ENCODE measurements at places on chromosomes 7 and 10.

DNA sequence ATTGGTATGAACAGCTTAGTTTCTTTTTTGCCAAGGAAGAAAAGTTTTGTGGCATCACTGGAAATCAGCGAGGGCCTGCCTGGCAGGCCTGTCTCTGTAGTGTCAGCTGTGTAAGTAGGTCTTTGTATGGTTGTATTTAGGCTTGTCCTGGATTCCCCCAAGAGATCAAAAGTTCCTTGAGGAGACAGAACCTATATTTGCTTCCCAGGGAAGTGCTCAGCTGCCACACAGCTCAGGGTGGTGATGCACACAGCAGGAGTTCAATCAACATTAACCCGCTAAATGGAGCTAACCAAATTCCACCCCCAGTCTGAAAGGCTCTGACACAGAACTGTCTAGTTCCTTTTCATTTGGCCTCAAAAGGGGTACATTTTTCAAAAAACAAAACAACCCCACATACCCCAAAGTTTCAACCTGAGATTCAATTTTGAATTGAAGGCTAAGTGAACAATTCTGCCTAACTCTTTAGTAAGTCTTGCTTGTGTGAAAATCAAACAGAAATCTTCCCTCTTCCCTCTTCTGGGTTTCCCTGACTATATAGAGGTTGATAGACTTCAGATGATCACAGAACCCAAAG lies 124.4 kb downstream of the CLEC2L start:
- no peak for DNase-seq

- peak; percentile 82 for DNase-seq
Measured at GRCh38 chr7:134891262-134891695, 95.0 kb upstream of the AGBL3 start.

DNA sequence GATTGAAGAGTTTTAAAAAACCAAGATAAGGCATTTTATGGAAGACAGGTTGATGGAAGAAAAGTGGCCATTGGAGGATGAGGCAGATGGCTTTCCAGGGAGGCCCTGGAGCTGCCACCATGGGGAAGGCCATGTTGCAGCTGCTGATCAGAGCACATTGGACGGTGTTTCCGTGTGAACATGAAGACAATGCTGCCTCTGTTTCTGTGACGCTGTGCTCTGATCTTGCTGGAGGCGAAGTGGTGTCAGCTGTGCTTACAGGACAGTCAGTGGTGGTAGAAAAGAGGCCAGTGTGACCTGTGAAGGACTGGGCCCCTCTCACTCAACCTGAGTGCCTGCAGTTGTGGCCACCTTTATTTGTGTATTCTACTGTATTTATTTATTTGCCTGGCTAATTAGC lies 132.9 kb downstream of the FAM204A start:
- DNase-seq = no peak

GRCh38 chr7:141704741-141705140 lies 2.8 kb upstream of the DENND11 start:
- DNase-seq = no peak

DNA sequence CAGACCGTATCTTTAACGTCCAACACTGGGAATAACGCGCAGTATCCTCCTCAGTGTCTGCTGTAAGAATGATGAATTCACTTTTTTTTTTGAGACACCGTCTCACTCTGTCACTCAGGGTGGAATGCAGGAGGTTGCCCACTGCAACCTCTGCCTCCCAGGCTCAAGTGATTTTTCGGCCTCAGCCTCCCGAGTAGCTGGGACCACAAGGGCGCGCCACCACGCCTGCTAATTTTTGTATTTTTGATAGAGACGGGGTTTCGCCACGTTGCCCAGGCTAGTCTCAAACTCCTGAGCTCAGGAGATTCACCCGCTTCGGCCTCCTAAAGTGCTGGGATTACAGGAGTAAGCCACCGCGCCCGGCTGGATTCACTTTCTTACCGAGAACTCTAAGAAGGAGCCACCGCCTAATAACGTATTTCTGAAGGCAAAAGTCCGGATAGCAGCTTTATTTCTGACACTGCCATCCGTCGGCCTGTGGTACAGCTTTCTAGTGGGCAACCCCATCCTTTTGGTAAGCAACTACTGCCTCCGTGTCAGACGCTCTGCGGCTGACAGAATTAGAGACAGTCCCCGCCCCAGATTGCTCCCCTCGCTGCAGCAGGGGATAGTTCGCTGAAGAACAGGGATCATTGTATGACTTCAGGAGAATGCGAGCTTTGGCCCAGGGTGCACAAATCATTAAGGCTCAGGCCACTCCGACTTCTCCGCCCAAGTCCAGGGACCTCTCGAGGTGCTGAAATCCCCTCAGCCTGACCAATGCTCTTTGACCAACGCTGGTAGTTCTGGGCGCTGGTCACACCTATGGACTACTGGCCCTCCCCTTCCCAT lies 662 bp downstream of the POLR3A start:
- DNase-seq = peak; percentile 20

DNA sequence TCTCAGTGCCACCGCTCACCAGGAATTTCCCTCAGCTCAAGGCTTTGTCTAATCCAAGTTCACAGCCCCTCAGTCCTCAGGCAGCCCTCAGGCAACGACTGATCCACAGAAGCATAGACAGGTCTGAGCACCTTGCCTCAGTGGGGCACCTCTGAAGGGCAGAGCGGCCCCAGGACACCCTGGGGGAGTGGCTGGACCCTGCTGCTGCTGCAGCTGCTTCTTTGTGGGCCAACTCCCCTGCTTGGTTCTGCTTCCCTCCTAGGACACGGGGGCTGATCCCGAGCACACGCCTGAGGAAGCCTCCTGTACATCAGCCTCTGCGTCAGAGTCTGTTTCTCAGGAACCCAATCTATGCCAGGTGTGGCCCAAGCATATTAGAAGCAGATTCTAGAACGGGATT lies 16.2 kb downstream of the CUZD1 start:
- no peak for DNase-seq

- no peak for DNase-seq
Measured at GRCh38 chr10:83165265-83165664, 974.0 kb upstream of the GHITM start.

GRCh38 chr7:105210721-105211205 lies 178.0 kb downstream of the SRPK2 start:
- no peak for DNase-seq

- DNase-seq = no peak
Measured at GRCh38 chr10:84925495-84925894, 597.1 kb downstream of the CCSER2 start.

DNA sequence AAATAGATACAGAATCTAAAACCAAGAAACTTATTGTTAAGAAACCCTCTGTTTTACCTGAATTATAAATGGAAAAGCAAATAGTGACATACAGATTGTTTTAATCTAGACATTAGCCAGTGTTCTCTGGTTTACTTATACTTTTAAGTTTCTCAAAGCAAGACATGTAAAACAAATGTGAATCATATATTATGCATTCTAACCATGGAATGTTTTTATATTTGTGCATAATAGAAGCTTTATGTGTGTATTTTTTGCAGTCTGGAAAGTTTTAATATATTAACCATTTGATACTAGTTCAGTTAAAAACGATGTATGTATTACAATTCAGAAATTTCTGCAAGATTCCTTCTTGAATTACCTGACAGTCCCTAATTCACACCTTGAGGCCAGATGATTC lies 150.6 kb upstream of the TMEM72 start:
- no peak for DNase-seq

DNA sequence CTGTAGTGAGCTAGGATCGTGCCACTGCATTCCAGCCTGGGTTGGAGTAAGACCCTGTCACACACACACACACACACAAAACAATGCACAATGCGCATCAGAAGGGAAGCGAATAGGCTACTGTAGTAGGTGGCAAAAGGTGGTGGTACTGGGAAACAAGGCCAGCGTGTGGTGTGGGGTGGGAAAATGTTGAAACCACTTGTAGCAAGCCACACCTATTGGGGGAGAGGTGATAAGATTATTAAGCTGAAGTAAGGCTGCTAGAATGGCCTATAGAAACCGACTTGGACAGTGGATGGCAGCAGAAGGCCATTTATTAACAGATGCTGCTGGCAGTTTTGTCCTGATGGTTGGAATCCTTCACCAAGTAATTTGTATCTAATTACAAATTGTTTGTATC lies 7.2 kb upstream of the CHCHD1 start:
- DNase-seq = no peak

DNA sequence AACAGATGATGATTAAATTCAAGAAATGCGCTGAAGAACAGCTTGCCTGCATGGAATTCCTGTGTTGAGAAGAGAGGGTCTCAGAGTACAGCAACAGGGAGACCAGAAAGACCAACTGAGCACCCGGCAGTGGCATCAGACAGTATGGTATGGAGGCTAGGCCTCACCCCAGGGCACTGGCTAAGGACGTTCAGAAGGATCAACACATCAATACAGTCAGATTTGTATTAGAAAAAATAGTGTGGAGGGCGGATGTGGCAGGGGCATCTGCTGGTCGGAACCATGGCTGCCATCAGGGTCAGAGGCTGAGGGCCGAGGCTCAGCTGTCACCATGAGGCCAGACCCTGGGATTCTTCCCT lies 142.1 kb downstream of the ADARB2 start:
- DNase-seq = no peak

DNA sequence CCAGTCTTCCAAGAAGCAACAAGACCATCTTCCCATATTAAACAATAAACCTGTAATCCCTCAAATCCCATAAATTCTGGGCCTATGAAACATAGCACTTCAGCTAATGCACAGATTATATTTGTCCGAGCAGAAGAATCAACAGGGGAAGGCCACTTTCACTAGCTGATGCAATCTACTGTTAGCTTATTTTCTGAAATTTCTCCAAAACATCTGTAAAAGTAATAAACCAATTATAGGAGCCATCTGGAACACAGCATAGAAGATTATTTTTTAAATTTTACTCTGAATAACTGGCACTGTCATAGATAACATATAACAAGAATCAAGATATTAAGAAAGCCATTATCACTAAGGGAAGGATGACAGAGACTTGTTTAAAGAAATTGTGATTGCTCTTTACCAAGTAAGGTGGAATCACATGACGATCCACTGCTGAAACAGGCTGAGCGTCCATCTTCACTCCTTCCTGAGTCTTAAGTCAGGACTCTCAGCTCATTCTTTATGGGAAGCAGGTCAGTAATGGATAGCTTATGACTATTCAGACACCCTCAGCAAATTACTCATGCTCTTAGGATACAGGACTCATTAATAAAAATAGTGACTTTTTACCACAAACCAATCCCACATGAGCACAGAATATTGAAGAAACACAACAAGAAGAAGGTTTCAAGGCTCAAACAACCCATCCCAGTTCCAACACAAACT lies 719.5 kb downstream of the XPNPEP1 start:
- no peak for DNase-seq

- no peak for DNase-seq
Measured at GRCh38 chr10:79162861-79163665, 94.3 kb downstream of the ZMIZ1 start.

DNA sequence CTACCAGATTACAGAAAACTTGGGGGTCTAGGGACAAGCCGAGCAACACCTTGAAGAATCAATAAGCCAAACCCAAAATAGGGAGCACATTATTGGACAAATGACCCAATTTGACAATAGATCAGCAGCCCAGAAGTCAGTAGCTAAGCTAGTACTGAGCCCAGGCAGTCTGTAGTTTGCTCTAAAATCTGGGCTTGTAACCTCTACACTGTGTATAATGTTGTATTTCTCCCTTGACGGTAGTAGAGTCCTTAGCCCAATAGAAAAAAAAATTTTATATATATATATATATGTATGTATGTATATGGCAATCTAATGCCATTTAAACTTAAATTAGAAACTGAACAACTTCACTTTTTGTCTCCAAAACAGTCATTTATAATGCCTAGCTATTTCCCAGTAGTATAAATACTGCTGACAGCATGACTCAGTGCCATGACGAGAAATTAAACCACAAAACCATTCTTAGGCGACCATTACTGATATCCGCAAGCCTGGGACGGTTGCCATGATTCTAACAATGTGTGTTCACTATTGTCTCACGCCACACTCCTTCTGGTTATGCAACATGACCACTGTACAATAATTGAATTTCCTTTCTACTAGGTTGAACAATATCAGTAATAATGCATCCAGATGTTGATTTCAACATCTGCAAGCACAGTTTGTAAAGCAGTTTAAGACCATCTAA lies 110.5 kb downstream of the IPMK start:
- DNase-seq = no peak

DNA sequence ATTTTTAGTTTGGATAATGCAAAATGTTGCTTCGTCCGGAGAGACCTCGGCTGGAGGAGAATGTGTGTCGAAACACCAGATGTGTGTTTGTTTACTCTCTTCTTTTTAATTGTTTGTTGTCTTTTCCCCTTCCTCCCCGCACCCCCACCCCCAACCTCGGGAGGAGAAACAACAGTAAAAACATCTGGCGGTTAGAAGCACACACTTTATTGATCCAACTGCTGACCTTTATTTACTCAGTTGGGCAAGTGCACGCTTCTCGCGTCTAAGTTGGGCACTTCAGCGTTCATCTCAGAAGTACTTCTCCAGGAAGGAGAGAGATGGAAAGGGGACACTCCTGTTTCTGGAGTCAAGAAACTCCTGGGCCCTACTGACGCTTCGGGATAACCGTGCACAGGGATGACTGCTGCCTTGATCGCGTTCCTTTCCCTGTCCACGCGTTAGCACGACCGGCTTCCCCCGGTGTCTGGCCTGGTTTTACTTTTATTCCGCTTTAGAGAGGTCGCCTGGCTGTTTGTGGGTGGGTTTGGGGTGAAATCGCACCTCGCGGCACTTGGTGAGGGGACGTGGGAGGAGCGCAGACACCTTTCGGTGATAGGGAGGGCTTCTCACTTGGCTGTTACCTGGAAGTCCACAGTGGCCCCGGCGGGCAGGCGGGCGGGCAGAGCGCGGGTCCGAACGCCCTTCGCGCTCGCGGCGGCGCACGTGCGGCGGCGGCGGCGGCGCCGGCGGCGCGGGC lies 168.3 kb upstream of the PPP1R3A start:
- peak; percentile 40 for DNase-seq

DNA sequence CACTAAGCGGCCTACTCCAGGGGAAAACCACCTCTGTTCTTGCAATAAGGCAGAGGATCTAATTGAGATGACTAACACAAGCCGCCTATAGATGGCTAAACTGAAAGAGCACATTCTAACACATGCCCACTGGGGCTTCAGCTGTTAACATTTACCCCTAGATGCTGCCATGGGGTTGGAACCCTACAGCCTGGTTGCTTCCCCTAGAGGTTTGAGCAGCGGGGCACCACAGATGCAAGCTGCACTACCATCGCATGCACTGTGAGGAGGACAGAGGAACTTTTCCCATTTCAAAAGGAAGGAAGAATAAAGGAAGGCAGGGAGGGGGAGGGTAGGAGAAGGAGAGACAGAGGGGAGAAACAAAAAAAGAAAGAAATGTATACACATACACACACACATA lies 465.8 kb upstream of the PCDH15 start:
- DNase-seq = no peak

- DNase-seq = peak; percentile 59
Measured at GRCh38 chr10:86535132-86535882, 13.7 kb upstream of the WAPL start.

DNA sequence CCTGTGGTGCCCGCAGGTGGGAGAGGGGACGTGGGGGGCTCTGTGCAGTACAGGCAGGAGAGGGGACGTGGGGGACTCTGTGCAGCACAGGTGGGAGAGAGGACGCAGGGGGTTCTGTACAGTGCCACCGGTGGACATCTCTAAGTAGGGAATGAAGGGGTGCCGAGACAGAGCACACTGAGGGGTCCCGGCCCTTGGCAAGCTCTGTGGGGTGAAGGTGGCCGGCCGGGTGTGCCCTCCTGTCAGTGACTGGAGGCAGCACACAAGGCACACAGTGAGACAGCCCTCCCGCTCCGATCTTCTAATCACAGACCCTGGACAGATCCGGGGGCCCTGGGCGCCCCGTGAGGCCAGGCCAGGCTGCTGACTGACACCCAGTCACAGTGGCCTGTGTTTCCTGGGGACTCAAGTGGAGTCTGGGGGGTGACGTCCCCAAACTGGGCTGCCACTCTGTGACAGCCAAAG lies 11.2 kb downstream of the GPR146 start:
- DNase-seq = no peak

- DNase-seq = no peak
Measured at GRCh38 chr10:24438800-24439199, 229.9 kb downstream of the KIAA1217 start.

All from glutamatergic neuron (in vitro differentiated cells).